Osteocyte (in vitro differentiated cells): ENCODE measurements at places on chromosomes 7 and 10. TPM values are rescaled to one million over a fixed set of nuclear protein-coding genes. Genes with fewer than 3 reads are reported as not detected.
A peak's percentile ranks its signal among the peaks of the same experiment; 100 is the strongest.

GRCh38 chr10:23316406-23316805, 28.2 kb downstream of the C10orf67 start:
- H3K27me3 ChIP-seq, result peaks cover 25% of the 10 kb centered on the region
- no peaks in the 10 kb centered on the region for H3K36me3 ChIP-seq
- no peak for DNase-seq

DNA sequence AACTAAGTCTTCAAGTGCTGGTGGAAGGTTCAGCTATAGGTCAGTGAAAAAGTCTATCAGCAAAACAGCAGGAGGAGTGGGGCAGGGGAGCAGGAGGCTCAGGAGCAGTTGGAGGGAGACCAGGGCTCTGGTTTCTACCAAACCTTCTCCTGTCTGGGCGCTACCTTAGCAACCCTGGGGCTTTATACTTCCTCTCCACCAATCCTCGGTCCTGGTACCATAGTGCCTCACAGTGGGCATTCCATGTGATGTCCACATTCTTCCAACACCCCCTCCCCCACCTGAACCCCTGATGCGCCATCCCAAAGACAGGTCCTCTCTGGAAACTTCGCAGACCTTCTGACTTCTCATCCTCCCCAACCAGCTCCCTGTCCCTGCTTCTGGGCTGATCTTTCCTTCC, 25.3 kb upstream of the ACSM6 start:
- no peaks in the 10 kb centered on the region for H3K36me3 ChIP-seq
- DNase-seq, result no peak
- H3K4me1 ChIP-seq, result no peaks in the 10 kb centered on the region
- H3K4me3 ChIP-seq, result no peak overlapping the region

The MBL2 gene
- total RNA-seq, result not detected in 2 replicates

DNA sequence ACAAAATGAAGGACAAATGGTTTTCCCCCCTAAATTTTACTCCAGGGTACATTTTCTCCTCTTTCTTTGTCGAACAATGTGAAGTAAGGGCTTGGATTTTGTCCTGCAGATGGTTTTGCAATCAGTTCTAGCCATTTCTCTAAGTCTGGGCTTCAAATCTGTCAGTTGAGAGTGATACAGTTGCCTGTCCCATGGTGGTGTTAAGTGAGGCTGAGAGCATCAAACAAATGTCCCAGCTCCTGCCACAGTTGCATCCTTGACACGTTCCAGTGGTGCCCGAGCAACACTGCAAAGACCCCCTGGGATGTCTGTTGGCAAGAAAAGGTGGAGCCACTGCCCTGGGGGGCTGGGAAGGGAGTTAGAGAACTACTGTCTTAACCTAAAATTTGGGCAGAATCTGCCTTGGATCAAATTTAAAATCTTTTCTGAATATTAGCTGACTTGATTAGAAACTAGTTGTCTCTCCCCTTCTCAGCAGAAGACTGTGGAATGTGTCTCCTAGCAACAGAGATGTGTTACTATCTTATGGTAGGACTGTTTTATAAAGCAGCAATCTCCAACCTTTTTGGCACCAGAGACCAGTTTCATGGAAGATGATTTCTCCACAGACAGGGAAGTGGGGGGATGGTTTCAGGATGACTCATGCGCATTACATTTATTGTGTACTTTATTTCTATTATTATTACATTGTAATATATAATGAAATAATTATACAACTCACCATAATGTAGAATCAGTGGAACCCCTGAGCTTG, 102.0 kb upstream of the STEAP1B start:
- no peaks in the 10 kb centered on the region for H3K36me3 ChIP-seq
- no peaks in the 10 kb centered on the region for H3K27me3 ChIP-seq
- H3K4me3 ChIP-seq, result no peak overlapping the region

DNA sequence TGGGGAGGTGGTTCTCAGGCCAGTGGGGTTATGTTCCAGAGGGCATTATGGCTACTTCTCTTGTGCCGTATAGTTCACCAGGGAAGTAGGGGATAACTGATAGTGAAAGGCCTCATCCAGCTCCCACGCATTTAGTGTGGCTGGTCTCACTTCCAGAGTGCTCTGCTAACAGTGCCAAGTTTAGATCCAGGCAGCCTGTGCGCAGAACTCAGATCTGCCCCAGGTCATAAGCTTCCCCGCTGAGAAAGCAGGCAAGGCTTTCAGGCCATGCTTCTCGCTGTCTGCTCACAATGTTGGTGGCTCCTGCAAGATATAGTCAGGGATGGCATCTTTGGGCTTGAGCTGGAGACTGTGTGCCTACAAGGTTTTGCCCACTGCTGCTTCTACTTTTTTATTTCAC, 11.3 kb downstream of the AGK start:
- no peak overlapping the region for H3K4me3 ChIP-seq
- no peak for DNase-seq
- H3K27me3 ChIP-seq, result no peaks in the 10 kb centered on the region
- peaks cover 45% of the 10 kb centered on the region for H3K36me3 ChIP-seq

DNA sequence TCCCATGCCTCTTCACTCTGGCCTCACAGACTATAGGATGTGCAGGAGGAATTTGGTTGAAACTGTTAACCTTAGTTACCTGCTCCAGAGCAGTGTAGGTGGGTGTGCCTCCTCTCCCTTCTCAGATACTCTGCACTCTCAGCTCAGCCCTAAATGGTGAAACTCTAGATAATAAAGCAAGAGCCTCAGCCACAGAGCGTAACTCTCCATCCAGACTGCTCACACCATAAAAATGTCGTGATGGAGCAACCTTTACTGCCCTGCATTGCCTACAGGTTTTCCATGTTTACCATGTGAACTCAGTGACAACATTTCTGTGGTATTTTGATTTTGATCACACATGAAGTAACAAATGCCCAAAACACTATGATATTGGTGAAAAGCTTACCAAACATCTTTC, 227.7 kb downstream of the CREB5 start:
- H3K36me3 ChIP-seq, result no peaks in the 10 kb centered on the region
- H3K4me3 ChIP-seq, result no peak overlapping the region
- H3K27me3 ChIP-seq, result no peaks in the 10 kb centered on the region
- no peak overlapping the region for H3K27ac ChIP-seq
- DNase-seq, result no peak

DNA sequence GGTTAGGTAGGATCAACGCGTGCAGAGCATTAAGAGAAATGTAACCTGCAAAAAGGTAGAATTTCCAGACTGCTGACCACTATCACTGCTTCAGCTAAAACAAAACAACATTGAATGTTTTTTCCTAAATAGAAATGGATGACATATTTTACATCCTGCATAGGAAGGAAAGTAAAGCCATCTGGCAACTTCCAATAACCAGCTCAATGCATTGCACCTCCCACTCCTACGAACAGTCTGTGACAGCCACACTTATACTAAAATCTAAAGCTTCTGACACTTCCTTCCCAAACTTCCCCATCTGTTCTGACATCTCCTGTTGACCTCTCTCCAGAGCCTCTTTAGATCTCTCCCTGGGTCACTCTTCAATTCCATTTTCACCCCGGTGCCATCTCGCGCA, 47.1 kb downstream of the NRCAM start:
- no peak overlapping the region for H3K27ac ChIP-seq
- H3K4me1 ChIP-seq, result peaks cover 34% of the 10 kb centered on the region
- no peak overlapping the region for H3K4me3 ChIP-seq
- no peaks in the 10 kb centered on the region for H3K27me3 ChIP-seq

DNA sequence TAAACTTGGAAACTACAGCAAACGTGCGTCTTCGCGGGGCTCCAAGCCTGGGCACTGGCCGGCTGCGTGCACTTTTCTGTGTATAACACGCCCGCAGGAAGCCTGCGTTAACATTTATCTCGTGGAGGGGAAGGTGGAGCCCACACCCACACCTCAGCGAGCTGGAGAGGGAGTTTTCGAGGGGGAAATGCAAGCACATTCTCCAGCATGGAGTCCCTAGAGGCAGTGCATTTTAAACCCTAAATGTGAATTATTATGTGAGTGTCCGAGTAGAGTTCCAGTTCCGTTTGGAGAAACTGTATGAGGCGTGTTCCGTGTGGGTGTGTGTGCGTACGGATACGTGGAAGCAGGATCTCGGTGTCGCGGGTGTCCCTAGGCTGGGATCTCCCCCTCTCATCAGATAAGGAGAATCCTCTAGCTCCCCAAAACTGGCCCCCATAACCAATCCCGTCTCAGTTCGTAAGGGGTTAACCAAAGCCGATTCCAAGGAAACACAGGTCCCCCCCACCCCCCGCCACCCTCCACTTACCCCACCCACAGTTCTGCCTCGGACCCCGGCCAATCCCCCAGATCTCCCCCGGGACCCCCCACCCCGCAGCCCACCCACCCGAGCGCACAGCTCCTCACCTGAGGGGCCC, 403 bp downstream of the CDK6 start:
- H3K4me3 ChIP-seq, result peak overlapping the region; percentile 91
- H3K4me1 ChIP-seq, result peaks cover 24% of the 10 kb centered on the region
- peak overlapping the region; percentile 88 for H3K27ac ChIP-seq
- no peak for DNase-seq

The DYNC1I1 gene
- total RNA-seq, result 43.3 and 43.4 TPM in 2 replicates

- no peak for DNase-seq
- no peak overlapping the region for H3K4me3 ChIP-seq
- peaks cover 60% of the 10 kb centered on the region for H3K4me1 ChIP-seq
- no peaks in the 10 kb centered on the region for H3K27me3 ChIP-seq
Observed at GRCh38 chr10:118042336-118042735, 4.4 kb downstream of the RAB11FIP2 start.

GRCh38 chr7:107505997-107506673, 36.3 kb downstream of the GPR22 start:
- no peaks in the 10 kb centered on the region for H3K27me3 ChIP-seq
- DNase-seq, result no peak
- H3K4me1 ChIP-seq, result no peaks in the 10 kb centered on the region
- no peak overlapping the region for H3K4me3 ChIP-seq
- peaks cover 12% of the 10 kb centered on the region for H3K36me3 ChIP-seq

The KMT2E gene
- total RNA-seq, result 72.9 and 75.6 TPM in 2 replicates

DNA sequence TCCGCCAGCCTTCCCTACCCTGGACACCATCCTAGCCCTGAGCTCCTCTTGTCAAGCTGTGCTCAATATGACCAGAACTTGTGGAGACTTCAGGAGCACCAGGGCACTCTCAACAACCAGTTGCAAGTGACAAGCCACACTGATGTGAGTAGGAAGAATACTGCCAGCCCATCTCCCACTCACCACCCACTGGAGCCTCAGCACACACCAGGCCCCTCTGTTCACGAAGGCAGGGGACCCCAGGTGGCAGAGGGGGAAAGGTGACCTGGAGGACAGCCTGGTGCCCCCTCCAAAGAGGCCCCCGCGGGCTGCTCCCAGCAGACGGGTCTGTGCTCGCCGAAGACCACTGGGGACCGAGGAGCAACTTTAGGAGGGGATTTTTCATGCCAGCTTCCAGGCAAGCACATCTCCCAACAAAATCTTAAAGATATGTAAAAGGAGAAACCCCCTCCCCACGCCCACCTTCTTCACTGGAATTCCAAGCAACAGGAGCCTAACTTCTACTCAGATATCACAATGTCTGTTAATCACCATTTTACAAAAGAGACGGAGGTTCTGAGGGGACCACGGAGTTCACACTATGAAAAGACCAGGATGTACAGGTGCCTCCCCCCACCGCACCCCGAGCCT, 1.0 kb downstream of the MMD2 start:
- no peak for DNase-seq
- no peaks in the 10 kb centered on the region for H3K36me3 ChIP-seq
- peaks cover 5% of the 10 kb centered on the region for H3K4me1 ChIP-seq

The OPN4 gene
- not detected in 2 replicates for total RNA-seq

The CD36 gene
- total RNA-seq, result 0.08 and 0.86 TPM in 2 replicates

GRCh38 chr10:77156406-77156879, 481.2 kb downstream of the KCNMA1 start:
- H3K4me1 ChIP-seq, result peaks cover 74% of the 10 kb centered on the region
- no peak overlapping the region for H3K4me3 ChIP-seq
- peaks cover 6% of the 10 kb centered on the region for H3K36me3 ChIP-seq
- no peaks in the 10 kb centered on the region for H3K27me3 ChIP-seq

The CPA5 gene
- total RNA-seq, result 0.51 TPM in 1 of 2 replicates, not detected in the other

DNA sequence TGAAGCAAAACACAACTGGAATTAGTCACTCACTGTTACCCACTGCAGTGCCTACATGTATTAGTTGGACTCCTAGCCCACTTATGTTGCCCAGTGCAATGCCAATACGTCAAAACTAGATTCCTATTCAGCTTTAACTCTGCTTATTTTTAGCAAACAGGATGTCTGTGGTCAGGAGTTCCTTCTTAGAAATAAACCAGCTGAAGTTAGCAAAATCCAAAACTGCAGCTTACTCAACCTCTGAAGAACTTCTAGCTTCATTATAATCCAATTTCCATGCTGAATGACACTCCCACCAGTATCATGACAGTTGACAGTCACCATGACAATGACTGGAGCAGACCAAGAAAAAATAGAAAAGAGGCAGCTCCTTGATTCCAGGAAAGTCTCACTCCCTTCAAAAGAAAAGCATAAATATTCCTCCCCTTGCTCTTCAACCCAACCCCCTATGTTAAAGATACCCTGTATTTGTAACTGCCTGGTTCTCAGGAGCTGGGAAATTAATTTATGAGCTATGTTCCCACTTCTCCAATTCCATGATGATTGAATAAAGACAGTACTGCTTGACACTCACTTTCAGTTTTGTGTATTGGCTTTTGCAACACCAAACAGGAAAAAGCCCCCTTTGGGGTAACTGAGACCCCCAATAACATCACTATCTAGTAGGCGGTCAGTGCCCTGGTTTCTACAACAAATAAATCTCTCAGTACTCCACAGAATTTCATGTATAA, 327.4 kb downstream of the SORCS1 start:
- no peaks in the 10 kb centered on the region for H3K36me3 ChIP-seq
- no peak overlapping the region for H3K27ac ChIP-seq
- DNase-seq, result no peak
- no peaks in the 10 kb centered on the region for H3K4me1 ChIP-seq
- H3K27me3 ChIP-seq, result no peaks in the 10 kb centered on the region

DNA sequence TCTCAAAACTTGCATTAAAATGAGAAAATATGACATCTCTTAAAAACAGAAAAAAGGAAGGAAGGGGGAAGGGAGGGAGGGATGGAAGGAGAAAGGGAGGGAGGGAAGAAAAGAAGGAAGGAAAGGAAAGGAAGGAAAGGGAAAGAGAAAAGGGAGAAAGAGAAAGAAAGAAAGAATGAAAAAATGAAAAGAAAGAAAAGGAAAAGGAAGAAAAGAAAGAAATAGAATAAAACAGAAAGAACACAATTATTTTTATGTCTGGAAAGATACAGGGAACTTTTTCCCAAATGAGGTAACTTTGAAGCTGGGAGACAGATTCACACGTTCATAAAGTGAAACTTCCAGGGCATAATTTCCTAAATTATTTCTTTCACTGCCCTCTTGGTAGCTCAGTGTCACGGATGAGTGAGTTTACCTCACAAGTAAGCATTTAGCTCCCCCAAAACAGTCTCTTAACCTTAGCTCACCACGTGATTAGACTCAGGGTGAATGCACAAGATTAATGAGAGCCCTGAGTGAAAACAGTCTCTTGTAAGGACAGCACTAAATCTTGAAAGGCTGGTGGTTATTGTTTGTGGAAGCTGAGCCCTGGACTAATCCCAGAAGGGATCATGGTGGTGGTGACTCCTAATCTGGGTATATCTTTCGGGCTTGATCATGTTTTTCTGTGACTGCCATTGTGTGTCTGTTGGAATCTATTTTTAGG, 74.1 kb upstream of the HDAC9 start:
- peaks cover 20% of the 10 kb centered on the region for H3K4me1 ChIP-seq
- no peak overlapping the region for H3K27ac ChIP-seq
- no peak for DNase-seq
- H3K4me3 ChIP-seq, result no peak overlapping the region

GRCh38 chr7:82616059-82616728, 172.6 kb upstream of the CACNA2D1 start:
- no peak for DNase-seq
- no peaks in the 10 kb centered on the region for H3K36me3 ChIP-seq
- H3K27ac ChIP-seq, result no peak overlapping the region

The LIPJ gene
- total RNA-seq, result not detected in 2 replicates
